ENCODE measurements at places on chromosomes 3 and 15.

- DNase-seq: no peak
These were observed 68.5 kb upstream of the GBE1 start for GRCh38 chr3:81829937-81830336.

DNA sequence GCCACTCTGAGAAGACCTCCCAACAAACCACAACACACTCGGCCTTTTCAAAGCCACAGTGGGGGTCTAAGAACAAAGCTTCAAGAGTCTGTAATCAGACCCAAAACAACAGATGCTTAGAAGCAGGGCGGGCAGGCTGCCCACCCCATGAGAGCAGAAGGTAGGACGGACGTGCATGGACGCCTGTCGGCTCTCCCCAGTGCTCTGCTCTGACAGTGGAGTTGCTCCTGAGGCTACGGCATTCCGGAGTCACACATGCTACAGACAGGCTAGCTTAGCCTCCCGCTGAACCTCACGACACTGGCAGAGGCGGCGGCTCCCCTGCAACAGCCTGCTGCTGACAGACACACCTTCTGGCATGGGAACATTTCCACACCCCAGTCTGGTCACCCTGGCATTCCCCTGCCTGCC, 33.5 kb downstream of the SLCO2A1 start:
- DNase-seq: no peak

DNA sequence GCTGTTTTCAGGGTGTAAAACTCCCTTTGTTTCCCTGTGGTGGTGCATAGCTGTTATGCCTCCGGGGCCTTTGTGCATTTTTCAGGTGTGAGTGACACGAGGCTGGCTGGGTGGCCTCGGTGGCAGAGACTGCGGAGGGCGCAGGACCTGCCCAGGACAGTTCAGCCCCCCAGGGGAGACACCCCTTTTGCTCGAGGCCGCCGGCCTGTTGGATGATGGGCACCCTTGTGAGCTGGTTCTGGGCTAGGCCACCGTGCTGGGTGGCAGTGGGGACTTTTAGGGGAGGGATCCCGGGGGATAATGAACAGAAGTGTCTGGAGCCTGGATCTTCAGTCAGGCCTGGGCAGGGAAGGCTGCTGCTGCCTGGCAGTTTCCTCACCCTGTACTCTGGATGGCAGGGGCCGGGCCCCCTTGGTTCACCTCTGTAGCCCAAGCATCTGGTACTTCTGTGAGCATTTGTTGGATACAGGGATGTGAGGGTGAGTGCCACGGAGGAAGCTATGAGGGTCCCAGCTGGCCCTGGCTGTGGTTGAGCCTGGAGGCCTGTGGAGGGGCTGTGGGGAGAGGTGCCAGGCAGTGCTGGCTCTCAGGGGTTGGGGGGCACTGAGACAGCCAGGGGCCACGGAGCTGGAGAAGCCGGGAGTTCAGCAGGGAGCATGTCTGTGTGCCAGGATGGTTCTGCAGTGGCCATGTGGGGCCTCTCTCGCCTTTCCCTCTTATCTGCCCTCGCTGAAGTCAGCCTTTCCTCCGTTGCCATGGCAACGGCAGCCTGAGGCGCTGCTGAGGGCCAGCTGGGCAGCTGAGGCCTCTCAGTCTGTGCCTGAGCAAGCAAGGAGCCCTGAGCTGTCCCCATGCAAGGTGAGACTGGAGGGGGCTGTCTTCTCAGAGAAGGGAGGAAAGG, 49.0 kb downstream of the KY start:
- DNase-seq: no peak

DNA sequence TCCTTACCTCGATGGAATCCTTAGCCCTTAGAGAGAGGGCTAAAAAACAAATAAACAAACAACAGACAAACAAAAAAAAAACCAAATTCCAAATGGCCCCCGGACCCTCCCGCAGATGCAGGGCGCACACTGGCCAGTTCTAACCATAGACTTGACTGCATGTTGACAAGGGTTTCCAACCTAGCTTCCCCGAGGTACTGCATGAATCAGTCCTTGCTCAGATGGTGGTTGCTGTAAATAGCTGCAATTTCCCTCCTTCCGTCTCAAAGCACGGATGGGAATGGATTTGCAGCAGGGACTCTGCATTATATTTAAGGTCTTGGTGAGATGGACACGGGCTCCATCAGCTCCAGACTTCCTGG, 162.8 kb downstream of the CD47 start:
- DNase-seq: no peak

All from stimulated activated naive CD4-positive, alpha-beta T cell (primary cell).